ENCODE measurements at places on chromosomes 4 and X.

GRCh38 chr4:75340561-75340960, 173.6 kb downstream of the RCHY1 start:
- no peak for DNase-seq

GRCh38 chr4:175560604-175561003, 251.5 kb downstream of the GPM6A start:
- peak; percentile 71 for DNase-seq

GRCh38 chr4:27000820-27001219, 140.2 kb downstream of the STIM2 start:
- no peak for DNase-seq

DNA sequence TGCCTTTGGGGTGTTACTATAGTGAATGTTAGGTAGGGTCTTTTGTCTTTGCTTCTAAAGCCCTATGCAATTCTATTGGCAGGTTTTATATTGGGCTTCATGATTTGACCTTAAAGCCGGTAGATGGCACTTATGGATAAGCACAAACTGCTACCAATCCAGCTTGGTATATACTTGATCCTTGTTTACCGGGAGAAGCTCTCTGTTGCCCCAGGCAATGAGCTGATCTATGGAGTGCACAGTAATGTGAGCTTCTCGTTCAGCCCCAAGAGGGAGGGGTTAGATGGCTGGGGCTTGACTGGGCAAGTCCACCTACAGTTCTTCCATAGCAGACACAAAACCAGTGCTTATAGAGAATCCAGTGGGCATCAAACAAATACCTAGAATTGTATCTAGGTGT, 287.2 kb upstream of the CT83 start:
- no peak for DNase-seq

- no peak for DNase-seq
Observed at GRCh38 chrX:110432906-110433215, 74.2 kb downstream of the RTL9 start.

GRCh38 chr4:24674279-24674678, 89.9 kb upstream of the DHX15 start:
- no peak for DNase-seq

DNA sequence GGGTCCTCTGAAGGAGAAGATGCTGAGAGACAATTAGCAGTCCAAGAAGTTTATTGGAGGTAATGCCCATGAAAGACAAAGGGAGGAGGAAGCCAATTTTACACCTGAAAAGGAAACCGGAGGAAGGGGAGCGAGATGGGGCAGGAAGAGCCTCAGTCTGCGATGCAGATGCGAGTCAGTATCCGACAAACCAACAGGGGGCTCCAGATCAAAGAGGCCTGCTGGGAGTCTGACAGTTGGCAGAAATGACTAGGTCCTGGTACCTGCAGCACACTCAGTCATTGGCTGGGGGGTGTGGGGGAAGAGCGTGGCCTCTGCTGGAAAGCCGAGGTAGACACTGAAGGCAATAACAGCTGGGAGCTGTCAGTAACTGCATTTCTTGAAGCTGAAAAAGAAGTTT, 231.1 kb upstream of the CENPE start:
- no peak for DNase-seq

DNA sequence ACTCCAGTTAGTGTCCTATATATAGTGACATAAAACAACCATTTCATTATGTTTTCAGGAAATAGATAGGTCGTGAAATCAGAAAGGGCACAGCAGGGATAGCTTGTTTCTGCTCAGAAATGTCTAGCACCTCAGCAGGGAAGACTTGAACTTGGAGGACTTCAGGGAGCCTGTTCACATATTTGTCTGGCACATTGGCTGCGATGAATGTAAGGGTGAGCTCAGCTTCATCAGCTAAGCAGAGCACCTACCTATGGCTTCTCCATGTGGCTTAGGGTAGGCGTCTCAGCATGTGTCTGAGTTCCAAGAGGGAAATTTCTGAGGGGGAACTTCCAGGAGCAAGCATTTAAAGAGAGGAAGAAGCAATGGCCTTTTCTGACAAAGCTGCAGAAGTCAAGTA, 126.2 kb downstream of the PCDH10 start:
- DNase-seq = no peak

- DNase-seq = no peak
Observed at GRCh38 chrX:15761564-15762191, 23.6 kb downstream of the CA5B start.

- no peak for DNase-seq
Observed at GRCh38 chrX:17183566-17183965, 191.4 kb upstream of the NHS start.

GRCh38 chr4:180960743-180961401, 1282.3 kb upstream of the TENM3 start:
- DNase-seq = peak; percentile 68

DNA sequence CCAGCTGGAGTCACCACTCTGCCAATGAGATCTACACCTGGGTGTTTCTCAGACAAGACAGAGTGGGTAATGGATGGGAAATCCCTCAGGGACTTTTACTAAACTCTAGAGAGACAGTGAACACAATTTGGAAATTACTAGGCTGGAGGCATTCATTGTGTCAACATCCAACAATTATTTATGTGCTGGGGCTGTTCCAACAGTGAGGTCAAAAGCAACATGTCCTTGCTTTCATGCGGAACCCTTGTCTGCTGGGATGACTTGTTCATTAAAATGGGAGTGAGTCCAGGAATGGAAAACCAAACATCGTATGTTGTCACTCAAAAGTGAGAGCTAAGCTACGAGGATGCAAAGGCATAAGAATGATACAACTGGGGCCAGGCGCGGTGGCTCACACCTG, 54.0 kb downstream of the DRD5 start:
- DNase-seq = no peak

- DNase-seq = no peak
Observed at GRCh38 chr4:22072240-22072639, 123.7 kb upstream of the KCNIP4 start.

- DNase-seq = no peak
Observed at GRCh38 chr4:151204925-151205524, 71.9 kb upstream of the PRSS48 start.

DNA sequence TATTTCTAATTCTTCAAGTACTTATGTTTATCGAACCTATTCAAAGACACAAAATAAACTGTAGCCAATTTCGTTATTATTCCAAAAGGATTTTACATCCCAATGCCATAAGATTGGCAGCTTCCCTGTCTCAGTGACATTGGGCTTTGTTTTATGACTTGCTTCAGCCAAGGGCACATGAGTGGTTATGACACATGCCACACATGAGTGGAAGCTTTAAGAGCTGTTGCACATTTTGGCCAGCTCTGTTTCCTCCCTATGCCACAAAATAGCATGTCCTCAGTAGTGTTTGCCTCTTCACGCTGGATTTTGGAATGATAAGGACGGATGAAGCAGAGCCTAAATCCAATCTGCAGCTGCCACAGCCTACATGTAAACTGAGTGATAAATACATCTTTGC, 21.9 kb downstream of the SEC24D start:
- no peak for DNase-seq

GRCh38 chrX:100319716-100320115, 90.4 kb downstream of the PCDH19 start:
- no peak for DNase-seq

- no peak for DNase-seq
Observed at GRCh38 chr4:67810011-67810410, 55.8 kb upstream of the GNRHR start.

- no peak for DNase-seq
Observed at GRCh38 chrX:37425370-37425769, 76.2 kb downstream of the PRRG1 start.

GRCh38 chr4:142347241-142347640, 498.9 kb downstream of the INPP4B start:
- no peak for DNase-seq

- DNase-seq = no peak
Observed at GRCh38 chrX:150365990-150366911, 3.1 kb downstream of the MAMLD1 start.

DNA sequence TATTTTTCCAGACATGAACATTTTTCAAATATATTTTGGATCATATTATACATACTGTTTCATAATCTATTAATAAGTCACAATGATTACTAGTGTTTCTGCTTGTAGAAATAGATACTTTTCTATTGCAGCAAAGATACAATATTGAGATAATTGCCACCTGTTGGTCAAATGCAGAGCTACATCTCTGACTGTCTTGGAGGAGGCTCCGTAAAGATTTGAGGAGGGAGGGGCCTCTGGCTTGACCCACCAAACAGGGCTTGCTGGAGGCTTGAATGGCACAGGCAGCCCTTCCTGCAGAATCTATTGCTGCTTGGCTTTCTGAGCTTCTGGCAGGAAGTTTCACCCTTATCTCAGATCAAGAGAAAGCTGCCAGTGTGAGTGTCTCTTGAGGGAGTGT, 99.3 kb upstream of the ARMCX2 start:
- no peak for DNase-seq

DNA sequence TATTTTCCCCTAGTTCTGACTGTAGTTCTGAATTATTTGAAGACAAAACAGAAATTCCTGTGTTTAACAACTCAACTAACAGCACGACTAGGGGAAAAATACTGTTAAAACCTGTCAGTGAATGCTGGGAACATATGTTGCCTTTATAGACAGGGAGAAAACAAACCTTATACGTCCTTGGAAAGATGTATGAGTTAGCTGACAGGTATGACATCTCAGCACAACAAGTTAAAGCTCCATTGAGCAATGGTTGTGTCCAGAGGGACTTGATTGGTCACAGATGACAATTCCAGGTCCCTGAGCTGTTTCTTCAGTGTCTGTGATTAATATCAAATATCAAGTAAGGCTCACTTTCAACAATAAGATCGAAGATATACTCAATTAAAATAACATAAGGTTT, 58.2 kb upstream of the DDIT4L start:
- no peak for DNase-seq

GRCh38 chrX:150508451-150509367, 59.7 kb upstream of the MTM1 start:
- DNase-seq = no peak

DNA sequence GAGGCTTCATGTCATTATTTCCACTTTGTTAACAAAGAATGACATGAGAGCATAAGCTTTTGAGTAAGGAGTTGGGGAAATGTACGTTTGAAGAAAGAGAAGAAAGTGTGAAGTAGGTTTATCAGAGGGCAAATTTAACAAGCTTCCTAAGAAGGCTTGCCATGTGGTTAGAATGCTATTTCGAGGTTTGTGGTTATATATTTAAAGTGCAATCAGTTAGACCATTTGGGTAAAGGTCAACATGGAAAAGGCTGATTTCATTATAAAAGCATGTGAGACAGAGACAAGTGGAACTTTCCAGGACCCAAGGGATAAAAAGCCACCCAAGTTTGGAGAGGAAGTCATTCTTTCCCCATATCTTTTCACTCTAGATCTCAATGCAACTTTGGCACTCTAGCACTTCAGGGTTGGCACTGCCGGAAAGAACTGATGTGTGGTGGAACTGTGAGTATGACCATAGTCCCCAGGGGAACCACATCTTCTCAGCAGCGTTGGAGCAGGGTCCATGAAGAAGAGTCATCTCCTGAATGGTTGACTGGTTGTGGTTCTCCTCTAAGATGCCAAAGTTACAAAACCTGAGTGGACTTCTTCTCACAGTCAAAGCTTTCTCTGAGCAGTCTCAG, 529.9 kb downstream of the MID1IP1 start:
- DNase-seq = no peak

GRCh38 chrX:73916931-73917667, 354.1 kb downstream of the CHIC1 start:
- no peak for DNase-seq

GRCh38 chr4:108959491-108959890, 196.6 kb upstream of the ETNPPL start:
- DNase-seq = no peak

DNA sequence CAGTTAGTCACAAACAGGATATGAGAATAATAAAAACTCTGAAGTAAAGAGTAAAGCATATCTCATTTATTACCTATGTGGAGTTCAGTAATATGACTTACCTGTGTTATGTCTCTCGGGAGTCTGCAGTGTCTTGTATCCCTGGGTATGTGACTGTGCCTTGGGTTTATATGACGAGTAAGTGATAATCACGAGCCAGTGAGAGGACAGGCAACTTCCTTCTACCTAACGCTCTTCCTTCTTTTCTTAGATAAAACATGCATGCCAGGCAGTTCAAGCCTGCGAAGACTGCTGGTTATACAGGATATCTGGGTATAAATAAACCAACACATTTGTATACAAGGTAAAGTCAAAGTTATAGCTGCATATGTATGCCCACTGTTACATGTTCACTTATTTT, at the start of gene HPGDS:
TSS of gene HPGDS (minus strand) at position 143 of the 400 bp plus-strand sequence. CDS start 8,207 bp downstream, outside the sequence.
- no peak for DNase-seq

DNA sequence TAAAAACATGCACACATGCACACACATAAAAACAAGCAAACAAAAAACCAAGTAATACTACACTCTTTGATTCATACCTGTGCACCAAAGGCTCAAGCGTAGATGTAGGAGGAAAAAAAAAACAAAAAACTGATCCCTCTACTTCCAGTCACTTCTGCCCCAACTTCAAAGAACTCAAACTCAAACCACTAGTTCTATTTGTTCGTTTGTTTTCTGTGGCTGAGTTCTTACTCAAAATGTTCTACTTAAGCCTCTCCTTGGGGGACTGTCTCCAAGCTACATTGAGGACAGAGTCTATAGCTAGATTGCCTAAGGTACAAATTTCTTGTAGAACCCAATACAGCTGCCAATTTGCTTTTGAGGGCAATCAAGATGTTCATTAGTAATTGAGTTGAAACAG, 171.0 kb upstream of the ATOH1 start:
- no peak for DNase-seq

DNA sequence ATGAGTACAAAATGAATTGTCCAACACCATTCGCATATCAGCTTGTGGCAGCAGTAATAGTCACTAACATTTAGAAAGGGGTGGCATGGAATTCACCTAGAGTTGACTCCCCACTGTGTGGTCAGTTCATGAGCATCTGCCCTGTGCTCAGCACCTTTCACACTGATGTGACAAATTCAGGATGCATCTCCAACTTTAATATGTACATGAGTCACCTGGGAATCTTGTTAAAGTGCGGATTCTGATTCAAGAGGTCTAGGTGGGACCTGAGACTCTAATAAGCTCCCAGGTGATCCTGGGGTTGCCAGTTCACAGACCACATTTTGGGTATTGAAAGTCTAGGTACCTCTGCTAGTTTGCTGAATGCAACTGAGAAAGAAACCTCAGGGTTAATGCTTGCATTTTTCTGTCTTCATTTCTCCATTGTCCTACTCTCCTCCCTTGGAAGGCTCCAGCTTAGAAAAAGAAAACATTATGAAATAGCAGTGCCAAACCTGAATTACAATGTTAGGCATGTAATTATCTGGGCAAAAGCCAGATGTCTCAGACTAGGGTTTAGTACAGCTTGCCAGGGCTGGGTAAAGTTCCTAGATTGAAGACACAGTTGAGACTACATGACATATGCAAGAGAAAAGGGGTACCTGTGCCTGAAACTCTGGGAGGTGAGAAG, 32.7 kb downstream of the TMSB4X start:
- DNase-seq = no peak

- DNase-seq = no peak
Observed at GRCh38 chrX:31909850-31910572, 838.2 kb upstream of the FTHL17 start.

DNA sequence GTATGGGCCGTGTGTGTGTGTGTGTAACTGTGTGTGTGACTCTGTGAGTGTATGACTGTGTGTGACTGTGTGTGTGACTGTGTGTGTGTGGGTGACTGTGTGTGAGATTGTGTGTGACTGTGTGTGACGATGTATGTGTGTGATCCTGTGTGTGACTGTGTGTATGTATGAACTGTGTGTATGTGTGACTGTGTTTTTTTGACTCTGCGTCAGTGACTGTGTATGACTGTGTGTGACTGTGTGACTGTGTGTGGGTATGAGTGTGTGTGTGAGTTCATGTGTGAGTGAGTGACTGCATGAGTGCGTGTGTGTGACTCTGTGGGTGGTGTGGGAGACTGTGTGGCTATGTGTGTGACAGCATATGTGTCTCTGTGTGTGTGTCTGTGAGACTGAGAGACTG, 81.8 kb downstream of the ZNF718 start:
- DNase-seq = no peak

Data from NCI-H2081 treated with DMSO at 0.1 percent for 48 hours (cell line).